ENCODE measurements at places on chromosomes 13 and 19. TPM values are rescaled to one million over a fixed set of nuclear protein-coding genes. Genes with fewer than 3 reads are reported as not detected.

GRCh38 chr13:106322628-106323027, 212.8 kb downstream of the EFNB2 start:
- peaks cover 14% of the 10 kb centered on the region for H3K36me3 ChIP-seq
- no peak for DNase-seq
- H3K27ac ChIP-seq, result no peak overlapping the region
- no peaks in the 10 kb centered on the region for H3K27me3 ChIP-seq

- no peaks in the 10 kb centered on the region for H3K27me3 ChIP-seq
- H3K4me3 ChIP-seq, result no peak overlapping the region
- DNase-seq, result peak; percentile 94
- peaks cover 17% of the 10 kb centered on the region for H3K36me3 ChIP-seq
- peaks cover 27% of the 10 kb centered on the region for H3K4me1 ChIP-seq
Measured at GRCh38 chr19:53659292-53659691, 27.5 kb downstream of the DPRX start.

- no peaks in the 10 kb centered on the region for H3K27me3 ChIP-seq
- no peak for DNase-seq
- no peak overlapping the region for H3K4me3 ChIP-seq
- no peaks in the 10 kb centered on the region for H3K36me3 ChIP-seq
- no peak overlapping the region for H3K27ac ChIP-seq
- 0 out of 2 replicates have a peak, but pooled peaks cover 7% of the 10 kb centered on the region for H3K4me1 ChIP-seq
Measured at GRCh38 chr13:40261336-40261735, 405.1 kb downstream of the FOXO1 start.

DNA sequence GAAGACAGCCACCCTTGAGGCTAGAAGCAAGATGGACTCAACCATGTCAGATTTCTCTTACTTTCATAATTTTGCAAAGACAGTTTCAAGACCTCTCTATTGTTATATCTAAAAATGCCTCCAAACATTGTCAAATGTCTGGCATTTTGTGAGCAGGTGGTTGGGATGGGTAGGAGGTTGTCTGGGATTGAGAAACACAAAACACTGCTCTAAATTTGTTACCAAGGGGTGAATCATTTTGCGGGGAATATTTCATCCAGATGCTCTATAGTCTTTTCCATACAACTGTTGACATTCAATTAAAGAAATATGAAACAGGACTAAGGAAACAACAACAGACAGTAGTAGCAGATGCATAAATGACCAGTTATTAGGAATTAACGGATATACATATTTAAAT, 208.2 kb downstream of the ITGBL1 start:
- no peak overlapping the region for H3K4me3 ChIP-seq
- H3K4me1 ChIP-seq, result peaks cover 4% of the 10 kb centered on the region
- no peak for DNase-seq

- no peak overlapping the region for H3K4me3 ChIP-seq
- no peaks in the 10 kb centered on the region for H3K36me3 ChIP-seq
- peaks cover 7% of the 10 kb centered on the region for H3K4me1 ChIP-seq
- H3K27ac ChIP-seq, result no peak overlapping the region
- no peak for DNase-seq
- H3K27me3 ChIP-seq, result no peaks in the 10 kb centered on the region
Measured at GRCh38 chr19:11555246-11555645, 3.8 kb downstream of the ELOF1 start.

DNA sequence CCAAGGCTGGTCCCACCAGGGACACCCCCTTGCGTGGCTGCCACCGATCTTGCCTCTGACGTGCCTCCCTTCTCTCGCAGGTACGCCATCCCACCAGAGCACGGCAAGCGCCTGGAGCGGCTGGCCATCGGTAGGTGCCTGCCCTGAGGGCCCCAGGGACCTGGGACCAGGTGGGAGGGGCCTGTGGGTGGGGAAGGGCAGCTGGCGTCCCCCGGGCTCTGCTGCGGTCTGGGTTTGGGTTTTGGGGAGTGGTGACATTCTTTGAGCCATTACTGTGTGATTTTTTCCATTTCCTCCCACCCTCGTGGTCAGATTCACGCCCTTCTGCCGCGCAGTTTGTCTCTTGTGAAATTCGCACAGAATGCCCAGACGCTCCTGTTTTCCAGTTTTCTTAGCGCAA, 102.0 kb downstream of the KDM4B start:
- no peaks in the 10 kb centered on the region for H3K27me3 ChIP-seq
- no peak overlapping the region for H3K27ac ChIP-seq
- H3K36me3 ChIP-seq, result no peaks in the 10 kb centered on the region
- no peak overlapping the region for H3K4me3 ChIP-seq
- no peak for DNase-seq

DNA sequence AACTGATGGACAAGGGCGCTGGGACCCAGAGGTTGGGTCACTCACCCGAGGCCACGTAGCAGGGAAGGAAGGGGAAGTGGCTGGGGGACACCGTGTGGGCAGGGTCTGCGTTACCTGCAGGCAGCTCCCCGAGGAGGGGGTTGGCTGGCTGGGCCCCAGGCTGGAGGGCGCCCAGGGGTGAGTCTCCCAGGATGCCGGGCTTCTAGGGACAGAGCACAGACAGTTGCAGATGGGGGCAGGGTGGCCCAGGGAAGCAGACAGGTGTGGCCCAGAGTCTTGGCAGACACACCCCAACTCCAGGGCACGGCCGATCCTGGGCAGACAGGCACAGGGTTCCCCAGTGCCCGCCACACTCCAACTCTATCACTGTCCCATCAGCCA, 5.6 kb upstream of the FDX2 start:
- peaks cover 19% of the 10 kb centered on the region for H3K36me3 ChIP-seq
- H3K27me3 ChIP-seq, result no peaks in the 10 kb centered on the region
- no peak overlapping the region for H3K4me3 ChIP-seq
- no peak overlapping the region for H3K27ac ChIP-seq
- H3K4me1 ChIP-seq, result peaks cover under 1% of the 10 kb centered on the region
- DNase-seq, result no peak

DNA sequence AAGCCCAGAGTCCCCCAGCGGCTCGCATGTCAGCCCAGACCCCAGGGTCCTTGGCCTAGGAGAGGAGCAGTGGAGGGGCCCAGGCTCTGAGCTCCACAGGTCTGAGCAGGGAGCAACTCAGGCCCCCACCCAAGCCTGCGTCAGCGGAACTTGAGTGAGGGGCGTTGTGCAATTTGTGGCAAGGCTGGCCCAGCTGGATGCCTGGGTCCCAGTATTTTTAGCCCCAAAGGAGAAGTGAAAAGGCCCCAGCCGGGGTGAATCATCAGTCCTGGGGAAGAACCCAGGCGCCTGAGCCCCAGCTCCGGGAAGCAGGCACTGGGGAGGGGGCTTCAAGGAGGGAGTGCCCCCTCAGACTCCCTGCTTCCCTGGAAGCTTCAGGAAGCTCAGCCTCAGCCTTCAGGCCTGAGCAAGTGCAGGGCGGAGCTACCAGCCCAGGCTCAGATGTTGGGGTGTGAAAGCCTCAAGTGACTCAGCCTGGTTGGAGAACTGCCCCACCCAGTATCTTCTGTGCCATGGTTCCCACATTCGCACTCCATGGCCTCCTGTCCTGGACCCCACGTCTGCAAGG, 7.2 kb downstream of the MED29 start:
- peaks cover 18% of the 10 kb centered on the region for H3K4me1 ChIP-seq
- H3K27ac ChIP-seq, result peak overlapping the region; percentile 80
- H3K36me3 ChIP-seq, result 0 out of 2 replicates have a peak, but pooled peaks cover 7% of the 10 kb centered on the region

DNA sequence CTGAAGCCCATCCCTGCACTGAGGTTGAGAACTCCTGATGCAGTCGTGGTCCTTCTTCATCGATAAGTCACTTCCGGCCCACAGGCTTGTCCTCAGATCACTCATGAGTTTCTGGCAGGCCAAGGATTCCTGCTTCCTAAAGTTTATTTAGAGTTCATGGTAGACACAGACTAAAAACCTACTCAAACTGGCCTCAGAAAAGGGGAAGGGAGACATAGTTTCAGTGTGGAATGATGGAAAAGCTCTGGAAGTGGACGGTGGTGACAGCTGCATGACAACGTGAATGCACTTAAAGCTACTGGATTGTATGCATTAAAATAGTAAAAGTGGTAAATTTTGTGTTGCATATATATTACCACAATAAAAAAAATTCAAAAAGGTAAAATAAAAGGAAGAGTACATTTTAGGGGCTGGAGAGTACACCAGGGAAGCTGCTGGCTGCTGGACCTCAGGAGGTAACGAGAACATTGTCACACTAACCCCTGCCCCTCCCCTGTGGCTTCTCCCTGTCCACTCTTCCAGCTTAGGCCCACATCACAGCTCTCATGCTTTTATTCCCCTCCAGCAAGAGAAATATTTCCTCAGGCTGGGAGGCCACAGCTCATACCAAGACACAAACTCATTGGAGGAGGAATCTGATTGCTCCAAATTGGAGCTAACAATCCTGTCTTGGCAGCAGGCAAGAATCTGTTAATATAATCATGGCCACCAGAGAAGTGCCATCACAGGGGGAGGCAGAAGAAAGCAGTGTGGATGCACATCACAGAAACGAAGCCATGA, 741.0 kb downstream of the UQCRFS1 start:
- H3K4me3 ChIP-seq, result no peak overlapping the region
- H3K27ac ChIP-seq, result no peak overlapping the region

DNA sequence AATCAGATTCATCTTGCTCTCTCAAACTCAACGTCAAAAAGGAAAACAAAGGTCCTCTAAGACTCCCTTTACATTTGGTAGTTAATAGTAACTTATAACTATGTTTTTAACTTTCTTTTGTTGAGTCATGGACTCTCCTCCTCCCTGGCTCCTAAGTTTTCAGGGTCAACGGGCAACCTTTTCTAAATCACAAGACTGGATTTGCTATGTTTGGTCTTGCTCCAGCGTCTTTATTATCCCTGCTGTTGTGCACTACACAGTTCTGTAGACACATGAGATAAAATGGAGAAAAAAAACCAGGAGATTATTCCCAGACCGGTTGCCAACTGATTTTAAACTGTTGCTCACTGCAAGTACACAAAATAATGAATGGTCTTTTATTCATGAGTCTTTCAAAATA, 1.9 kb upstream of the ITM2B start:
- H3K36me3 ChIP-seq, result no peaks in the 10 kb centered on the region
- H3K27me3 ChIP-seq, result peaks cover 4% of the 10 kb centered on the region
- DNase-seq, result no peak
- H3K4me1 ChIP-seq, result peaks cover 21% of the 10 kb centered on the region

- H3K4me3 ChIP-seq, result no peak overlapping the region
- H3K36me3 ChIP-seq, result no peaks in the 10 kb centered on the region
- no peak for DNase-seq
- H3K27me3 ChIP-seq, result no peaks in the 10 kb centered on the region
- peaks cover 15% of the 10 kb centered on the region for H3K4me1 ChIP-seq
Measured at GRCh38 chr19:29371251-29372090, 154.3 kb upstream of the VSTM2B start.

DNA sequence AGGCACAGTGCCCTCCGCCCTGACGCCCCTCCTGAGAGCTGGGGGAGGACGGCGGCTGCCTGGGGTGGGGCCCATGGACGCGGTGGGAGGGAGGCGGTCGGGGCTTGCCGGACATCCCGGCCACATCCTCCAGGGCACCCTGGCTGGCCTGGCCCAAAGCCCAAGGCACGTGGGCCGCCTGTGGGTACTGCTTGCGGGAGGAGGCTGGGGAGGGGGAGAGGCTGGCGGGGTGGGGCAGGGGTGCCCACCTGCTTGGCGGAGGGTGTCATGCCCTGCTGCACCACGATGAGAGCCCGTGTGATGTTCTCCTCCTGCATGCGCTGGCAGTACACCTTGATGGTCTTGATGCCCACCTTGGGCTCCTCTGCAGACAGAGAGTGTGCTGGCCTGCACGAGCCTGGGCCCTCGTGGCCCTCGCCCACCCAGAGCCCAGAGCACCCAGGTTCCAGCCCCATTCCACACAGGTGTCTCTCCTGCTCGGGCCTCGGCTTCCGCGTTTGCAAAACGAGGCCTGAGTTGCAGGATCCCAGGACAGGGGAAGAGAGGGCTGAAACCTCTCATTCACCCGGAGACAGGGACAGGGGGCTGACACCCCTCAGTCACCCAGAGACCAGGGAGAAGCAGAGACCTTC, 3.5 kb downstream of the POLR2E start:
- peaks cover 9% of the 10 kb centered on the region for H3K36me3 ChIP-seq
- no peaks in the 10 kb centered on the region for H3K4me1 ChIP-seq
- H3K4me3 ChIP-seq, result no peak overlapping the region

GRCh38 chr13:20497006-20497775, 28.5 kb downstream of the CRYL1 start:
- DNase-seq, result peak; percentile 9
- H3K27me3 ChIP-seq, result no peaks in the 10 kb centered on the region
- no peak overlapping the region for H3K4me3 ChIP-seq
- H3K27ac ChIP-seq, result no peak overlapping the region
- H3K36me3 ChIP-seq, result no peaks in the 10 kb centered on the region

GRCh38 chr13:102825400-102825799, 20.4 kb upstream of the ERCC5 start:
- DNase-seq, result peak; percentile 40
- H3K4me3 ChIP-seq, result no peak overlapping the region
- H3K27ac ChIP-seq, result no peak overlapping the region
- peaks cover 8% of the 10 kb centered on the region for H3K4me1 ChIP-seq
- no peaks in the 10 kb centered on the region for H3K36me3 ChIP-seq

DNA sequence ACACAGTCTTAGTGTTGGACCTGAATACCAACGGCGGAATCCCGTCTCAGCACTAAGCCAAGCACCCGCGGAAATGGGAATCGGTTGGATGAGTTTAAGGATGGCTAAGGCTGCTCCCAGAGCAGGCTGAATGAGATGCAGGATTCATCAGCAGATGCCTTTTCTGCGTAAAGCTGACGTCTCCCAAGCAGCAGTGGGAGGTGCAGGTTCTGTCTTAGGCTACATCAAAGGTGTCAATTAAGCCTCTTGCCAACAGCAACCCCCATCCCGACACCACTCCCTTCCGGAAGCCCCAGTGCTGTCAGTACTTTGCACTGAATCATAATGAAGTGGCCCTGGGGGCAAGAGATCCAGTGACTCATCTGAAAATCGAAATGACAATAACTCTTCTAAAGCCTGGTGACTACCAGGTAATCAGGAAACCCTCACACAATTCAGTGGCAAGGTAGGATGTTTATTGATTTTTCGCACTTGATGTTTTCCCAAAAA, 275.6 kb downstream of the DCLK1 start:
- DNase-seq, result peak; percentile 96
- no peaks in the 10 kb centered on the region for H3K27me3 ChIP-seq
- H3K36me3 ChIP-seq, result no peaks in the 10 kb centered on the region
- H3K4me1 ChIP-seq, result peaks cover 61% of the 10 kb centered on the region
- H3K27ac ChIP-seq, result peak overlapping the region; percentile 99
- H3K4me3 ChIP-seq, result peak overlapping the region; percentile 42

KLK14 gene
- total RNA-seq, result not detected

LILRB5 gene
- total RNA-seq, result not detected

ZNF880 gene
- total RNA-seq, result 49.1 TPM

STOML3 gene
- total RNA-seq, result 0.16 TPM

TNFRSF19 gene
- total RNA-seq, result 0.93 TPM

TRIP10 gene
- 46.2 TPM for total RNA-seq

GGN gene
- 0.70 TPM for total RNA-seq

COX7A1 gene
- total RNA-seq, result 0.52 TPM

TGFBR3L gene
- 1.7 TPM for total RNA-seq

MUC16 gene
- 0.42 TPM for total RNA-seq

BICRA gene
- 37.7 TPM for total RNA-seq

ADAT3 gene
- total RNA-seq, result 10.6 TPM

ZNF442 gene
- 1.0 TPM for total RNA-seq

ZNF497 gene
- 1.0 TPM for total RNA-seq

PLVAP gene
- not detected for total RNA-seq

Measured in GM23338 (cell line).